ENCODE measurements at places on chromosomes 2 and 18. TPM values are rescaled to one million over a fixed set of nuclear protein-coding genes. Genes with fewer than 3 reads are reported as not detected.

DNA sequence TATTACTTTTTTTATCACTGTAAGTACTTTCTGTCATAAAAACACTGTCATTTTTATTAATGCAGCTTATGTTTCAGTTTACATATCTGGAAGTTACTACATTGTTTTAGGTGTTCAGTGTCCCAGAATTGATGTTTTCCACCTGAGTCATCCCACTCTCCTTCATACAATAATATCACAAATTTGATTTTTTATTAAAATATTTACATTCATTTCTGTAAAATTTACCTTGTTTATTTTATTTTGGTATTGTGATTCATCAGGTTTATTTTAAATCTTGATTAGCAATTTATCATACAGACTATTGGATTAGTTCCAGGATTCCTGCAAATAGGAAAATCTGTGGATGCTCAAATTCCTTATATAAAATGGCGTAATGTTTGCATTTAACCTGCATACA is 1662.9 kb downstream of the SUCLG1 start:
- no peak for DNase-seq

- DNase-seq: no peak
Observed at GRCh38 chr2:187618813-187619212, 64.6 kb upstream of the TFPI start.

- DNase-seq: no peak
Observed at GRCh38 chr2:232120911-232121310, 159.4 kb downstream of the DIS3L2 start.

- DNase-seq: no peak
Observed at GRCh38 chr18:48946329-48946835, 4.4 kb downstream of the SMAD7 start.

GULP1 gene
- total RNA-seq: 37.2 TPM

- no peak for DNase-seq
Observed at GRCh38 chr18:62925031-62925688, 209.8 kb downstream of the PHLPP1 start.

GRCh38 chr2:48600204-48600813 is 17.3 kb upstream of the GTF2A1L start:
- DNase-seq: no peak

DNA sequence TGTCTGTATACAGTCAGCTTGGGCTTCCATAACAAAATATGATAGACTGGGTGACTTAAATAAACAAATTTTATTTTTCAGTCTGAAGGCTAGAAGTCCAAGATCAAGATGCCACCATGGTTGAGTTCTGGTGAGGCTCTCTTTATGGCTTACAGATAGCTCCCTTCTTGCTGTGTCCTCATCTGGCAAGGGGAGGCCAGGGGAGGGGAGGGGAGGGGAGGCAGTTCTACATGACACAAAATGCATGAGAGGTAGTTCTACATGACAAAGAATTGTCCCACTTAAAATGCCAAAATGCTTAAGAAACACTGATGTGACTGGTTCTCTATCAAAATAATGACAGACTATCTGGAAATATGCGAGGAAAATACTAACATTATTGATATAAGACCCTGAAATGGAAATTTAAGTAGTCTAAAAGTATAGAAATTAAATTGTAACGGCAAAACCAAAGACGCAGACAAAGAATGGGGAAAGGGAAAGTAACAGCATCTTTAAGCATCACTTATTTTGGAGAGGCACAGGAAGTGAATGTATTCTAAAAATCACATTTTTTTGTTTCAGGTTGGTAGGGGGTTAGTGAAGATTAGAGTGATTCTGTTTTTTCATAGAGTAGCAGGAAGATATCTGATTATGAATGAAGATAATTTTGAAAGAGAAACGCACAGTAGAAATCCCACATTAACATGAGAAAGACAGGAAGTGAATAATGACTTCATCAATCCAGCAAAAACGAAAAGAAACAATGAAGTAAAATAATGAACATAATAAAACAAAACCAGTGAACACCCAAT is 131.4 kb downstream of the STRN start:
- no peak for DNase-seq

GRCh38 chr18:36464126-36464651 is 166.7 kb downstream of the FHOD3 start:
- DNase-seq: no peak

PXDN gene
- total RNA-seq: 17.3 TPM

DNA sequence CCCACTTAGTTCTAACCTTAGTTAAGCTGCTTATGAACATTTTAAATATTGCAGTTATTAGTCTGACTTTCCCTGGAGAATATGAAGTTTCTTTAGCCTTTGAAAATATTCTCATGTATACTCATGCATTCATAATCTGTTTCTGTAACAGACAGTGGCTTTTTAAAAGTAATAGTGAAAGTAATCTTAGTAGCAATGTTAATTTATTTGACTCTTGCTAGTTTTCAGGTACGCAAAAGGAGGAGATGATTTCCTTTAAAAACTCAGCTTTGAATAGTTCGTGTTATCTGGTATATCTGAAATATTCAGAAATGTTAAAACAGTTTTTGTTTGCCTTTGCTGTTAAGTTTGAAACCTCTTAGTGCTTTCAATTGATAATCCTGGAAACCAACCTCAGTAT is 3.8 kb downstream of the ANKRD12 start:
- DNase-seq: no peak

DNA sequence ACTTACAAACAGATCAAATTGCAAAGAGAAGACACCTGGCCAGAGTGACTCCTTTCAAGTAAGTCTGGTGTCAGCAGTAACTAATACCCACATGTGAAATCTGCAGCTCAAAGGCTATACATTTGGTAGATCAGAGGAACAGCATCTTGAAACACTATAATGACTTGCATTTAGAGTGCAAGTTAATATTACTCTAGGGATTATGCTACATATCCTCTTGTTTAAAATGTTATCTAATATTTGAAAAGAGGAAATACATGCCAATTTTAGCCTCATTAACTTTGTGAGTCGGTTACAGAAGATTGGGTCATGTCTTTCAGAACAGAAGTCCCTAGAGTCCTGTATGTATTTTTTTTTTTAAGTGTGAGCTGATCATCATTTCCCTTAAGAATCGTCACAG is 15.2 kb downstream of the LANCL1 start:
- no peak for DNase-seq

DNA sequence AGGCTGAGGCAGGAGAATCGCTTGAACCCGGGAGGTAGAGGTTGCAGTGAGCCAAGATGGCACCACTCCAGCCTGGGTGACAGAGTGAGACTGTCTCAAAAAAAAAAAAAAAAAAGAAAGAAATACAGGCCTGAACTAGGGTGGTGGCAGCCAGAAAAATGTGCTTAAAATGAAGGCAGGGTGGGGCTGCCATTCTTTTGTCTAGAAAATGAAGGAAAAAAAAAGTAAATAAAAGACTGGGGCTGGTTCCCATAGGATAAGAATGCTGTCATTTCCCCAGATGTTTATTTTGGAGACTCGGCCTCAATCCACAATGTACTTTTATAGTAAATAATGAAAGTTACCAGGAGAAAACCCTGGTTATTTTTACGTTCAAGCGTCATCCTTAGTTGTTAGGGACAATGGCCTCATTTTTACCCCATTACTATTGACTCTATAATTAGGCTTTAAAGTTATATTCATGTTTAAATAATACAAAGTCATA is 58.9 kb downstream of the ATP8B1 start:
- no peak for DNase-seq

- DNase-seq: no peak
Observed at GRCh38 chr2:231342061-231342711, 53.3 kb upstream of the B3GNT7 start.

GRCh38 chr2:5697562-5697961 is 5.4 kb downstream of the SOX11 start:
- DNase-seq: no peak

GRCh38 chr2:189528617-189529016 is 52.0 kb downstream of the SLC40A1 start:
- no peak for DNase-seq

- DNase-seq: no peak
Observed at GRCh38 chr2:159134979-159135378, 151.5 kb downstream of the WDSUB1 start.

GRCh38 chr18:9872823-9873222 is 12.9 kb upstream of the TXNDC2 start:
- DNase-seq: no peak

DNA sequence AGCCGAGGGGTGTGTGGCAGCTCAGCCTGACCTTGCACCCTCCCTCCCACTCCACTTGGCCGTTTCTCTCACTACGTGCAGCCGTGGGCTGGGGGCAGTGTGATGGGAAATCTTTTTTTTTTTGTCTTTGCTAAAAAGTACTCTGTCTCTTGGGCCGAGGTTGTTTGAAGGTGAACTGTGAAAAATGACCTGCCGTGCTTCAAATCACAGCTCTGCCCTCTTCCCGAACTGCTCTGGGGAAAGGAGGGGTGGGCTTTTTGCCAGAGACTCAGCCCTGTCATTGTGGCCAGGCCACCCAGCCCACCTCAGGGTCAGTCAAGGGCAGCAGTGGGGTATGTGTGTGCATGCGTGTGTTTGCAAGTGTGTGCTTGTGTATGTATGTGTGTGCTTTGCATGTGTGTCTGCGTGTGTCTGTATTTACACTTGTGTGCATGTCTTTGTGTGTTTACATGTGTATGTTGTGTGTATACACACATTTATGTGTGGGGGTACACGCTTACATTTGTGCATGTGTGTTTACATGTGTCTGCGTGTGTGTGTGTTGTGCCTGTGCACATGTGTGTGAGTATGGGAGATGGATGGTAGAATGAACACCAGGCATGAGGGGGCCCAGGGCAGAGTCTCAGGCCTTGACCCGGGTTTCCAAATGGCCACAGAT is 61.3 kb upstream of the HAAO start:
- DNase-seq: no peak

ALLC gene
- not detected for total RNA-seq

SPDYA gene
- 1.2 TPM for total RNA-seq

CD207 gene
- total RNA-seq: not detected

UGT1A8 gene
- not detected for total RNA-seq

- no peak for DNase-seq
Observed at GRCh38 chr2:71069376-71069775, 928 bp downstream of the NAGK start.

DNA sequence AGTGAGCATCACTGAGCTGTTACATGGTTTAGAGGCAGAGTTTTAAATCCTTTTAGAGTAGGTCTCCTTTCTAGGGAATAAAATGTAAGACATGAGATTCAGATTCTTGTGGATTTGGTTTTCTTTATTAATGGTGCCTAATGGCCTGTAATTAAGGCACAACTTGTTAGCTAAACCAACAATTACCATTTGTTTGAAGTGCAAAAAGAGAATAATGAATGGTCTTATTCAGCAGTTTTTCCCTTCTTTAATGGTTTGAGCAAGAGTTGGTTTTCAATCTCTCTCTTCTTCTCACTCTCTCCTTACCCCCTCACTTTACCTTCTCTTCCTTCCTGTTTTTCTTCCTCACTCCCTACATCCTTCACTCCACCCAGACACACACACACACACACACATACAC is 312.2 kb upstream of the TRIB2 start:
- no peak for DNase-seq

MEP1B gene
- not detected for total RNA-seq
